ENCODE measurements at places on chromosomes 7 and 10.

- no peak for DNase-seq
Observed at GRCh38 chr10:90992462-90992861, 71.6 kb upstream of the ANKRD1 start.

DNA sequence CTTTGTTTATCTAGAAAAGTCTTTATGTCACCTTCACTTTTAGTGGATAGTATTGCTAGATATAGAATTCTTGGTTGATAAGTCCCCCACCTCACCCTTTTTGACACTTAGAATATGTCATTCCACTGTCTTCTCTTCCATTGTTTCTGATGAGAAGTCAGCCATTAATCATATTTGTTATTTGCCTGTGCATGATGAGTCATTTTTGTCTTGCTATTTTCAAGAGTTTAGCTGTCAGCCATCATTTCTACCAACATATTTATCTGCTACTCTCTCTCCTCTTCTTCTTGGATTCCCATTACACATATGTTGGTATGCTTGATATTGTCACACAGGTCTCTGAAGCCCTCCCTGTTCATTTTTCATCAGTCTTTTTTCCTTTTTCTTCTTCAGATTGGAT lies 160.8 kb upstream of the TCF7L2 start:
- no peak for DNase-seq

DNA sequence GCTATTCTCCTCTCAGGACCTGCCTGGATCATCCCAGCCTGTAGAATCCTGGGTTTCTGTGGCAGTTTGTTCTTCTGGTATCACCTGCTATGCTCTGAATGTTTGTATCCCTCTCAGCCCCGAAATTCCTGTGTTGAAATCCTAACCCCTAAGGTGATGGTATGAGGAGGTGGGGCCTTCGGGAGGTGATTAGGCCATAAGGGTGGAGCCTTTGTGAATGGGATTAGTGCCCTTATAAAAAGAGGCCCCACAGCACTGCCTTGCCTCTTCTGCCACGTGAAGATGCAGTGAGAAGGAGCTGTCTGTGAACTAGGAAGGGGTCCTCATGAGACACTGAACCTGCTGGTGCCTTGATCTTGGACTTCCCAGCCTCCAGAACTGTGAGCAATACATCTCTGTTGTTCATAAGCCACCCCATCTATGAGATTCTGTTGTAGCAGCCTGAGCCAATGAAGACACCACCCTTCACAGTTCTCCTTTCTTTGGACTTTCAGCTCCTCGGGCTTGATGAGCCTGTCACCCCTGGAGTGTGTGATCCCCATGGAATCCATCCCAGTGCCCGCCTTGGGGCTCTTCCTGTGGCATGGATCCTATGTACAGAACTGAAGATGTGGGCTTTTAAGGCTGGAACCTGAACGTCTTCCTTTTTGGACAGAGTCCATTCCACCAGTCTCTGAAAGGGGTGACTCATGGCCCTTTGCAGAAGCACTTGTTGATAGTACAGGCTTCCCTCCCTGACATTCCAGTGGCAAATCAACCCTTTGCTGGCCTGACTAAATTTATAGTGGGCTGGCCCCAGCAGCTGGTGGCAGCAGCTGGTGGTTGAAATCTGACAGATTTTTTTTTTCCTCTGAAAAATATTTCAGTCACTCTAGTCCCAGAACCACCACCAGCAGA lies 138.0 kb downstream of the TACC2 start:
- DNase-seq, result no peak

DNA sequence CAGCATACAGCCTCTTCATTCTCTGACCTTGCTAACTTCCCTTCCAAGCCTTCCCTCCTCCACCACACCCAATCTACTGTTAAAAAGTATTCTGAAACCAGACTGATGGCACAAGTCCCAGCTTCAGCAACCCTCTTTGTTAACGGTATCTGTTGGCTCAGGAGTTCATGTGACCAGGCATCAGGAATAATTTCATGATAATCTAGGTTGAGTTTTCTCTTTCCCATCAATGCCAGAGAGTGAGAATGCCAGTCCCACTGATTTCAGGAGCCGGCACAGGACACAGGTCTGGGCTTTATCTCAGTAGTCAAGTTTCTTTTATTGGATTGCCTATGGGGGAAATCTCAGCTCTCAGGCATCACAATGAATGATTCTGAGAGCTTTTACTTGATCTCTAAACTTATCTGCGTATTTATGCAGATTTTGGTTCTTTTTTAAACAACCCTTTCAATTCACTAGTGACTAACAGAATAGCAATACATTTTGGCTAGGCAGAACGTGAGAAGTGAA lies 231.0 kb upstream of the LYZL1 start:
- no peak for DNase-seq

- DNase-seq, result no peak
Observed at GRCh38 chr7:156778668-156779067, 114.3 kb downstream of the LMBR1 start.

- no peak for DNase-seq
Observed at GRCh38 chr10:58399410-58399809, 14.2 kb downstream of the TFAM start.

GRCh38 chr10:95601116-95601719 lies 40.0 kb upstream of the SORBS1 start:
- DNase-seq, result peak; percentile 22

- no peak for DNase-seq
Observed at GRCh38 chr10:84829131-84829530, 500.7 kb downstream of the CCSER2 start.
